ENCODE measurements at places on chromosomes 2 and 18.

GRCh38 chr18:23087352-23087751 is 47.9 kb upstream of the CABLES1 start:
- no peak for DNase-seq

DNA sequence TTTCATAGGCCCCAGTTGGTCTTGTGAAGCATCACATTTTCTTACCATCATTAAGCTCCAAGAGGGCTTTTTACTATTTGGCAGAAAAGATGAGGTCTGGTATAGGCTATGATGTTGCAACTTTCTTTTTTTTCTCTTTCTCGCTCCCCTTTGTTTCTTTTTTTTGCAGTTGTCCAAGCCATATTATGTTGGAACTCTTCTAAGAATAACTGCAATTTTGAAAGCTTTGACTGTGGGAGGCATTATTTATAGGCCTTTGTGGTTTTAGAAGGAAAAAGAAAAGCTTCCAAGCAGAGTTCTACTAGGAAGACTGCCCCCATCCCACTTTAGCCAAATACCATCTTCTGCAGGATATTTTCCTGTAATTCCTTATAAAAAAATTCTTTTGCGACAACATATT is 571.6 kb downstream of the ARHGAP15 start:
- no peak for DNase-seq

DNA sequence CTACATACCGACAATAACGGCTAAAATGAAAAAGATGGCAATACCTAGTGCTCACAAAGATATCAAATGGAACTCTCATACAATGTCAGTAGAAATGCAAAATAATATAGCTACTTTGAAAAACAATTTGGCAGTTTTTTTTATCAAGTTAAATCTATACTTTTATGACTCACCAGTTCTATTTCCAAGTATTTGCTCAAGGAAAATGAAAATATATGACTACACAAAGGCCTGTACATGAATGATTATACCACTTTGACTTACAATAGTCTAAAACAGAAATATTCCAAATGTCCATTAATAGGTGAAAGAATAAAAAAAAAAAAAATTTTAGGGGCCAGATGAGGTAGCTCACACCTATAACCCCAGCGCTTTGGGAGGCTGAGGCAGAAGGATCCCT is 219.8 kb downstream of the ZRANB3 start:
- DNase-seq: no peak

- DNase-seq: peak; percentile 10
These were observed 235.6 kb downstream of the NUP35 start for GRCh38 chr2:183359867-183360266.

- peak; percentile 81 for DNase-seq
These were observed 3.5 kb upstream of the CYS1 start for GRCh38 chr2:10083692-10084211.

- DNase-seq: no peak
These were observed 63.2 kb upstream of the TFCP2L1 start for GRCh38 chr2:121348128-121348740.

GRCh38 chr18:10453806-10454680 is at the start of gene APCDD1:
APCDD1 (plus strand) TSS chr18:10454635; CDS start chr18:10454982, 347 bp downstream.
- DNase-seq: no peak

- no peak for DNase-seq
These were observed 91.6 kb downstream of the TTC27 start for GRCh38 chr2:32719430-32719829.

GRCh38 chr2:225496568-225496967 is 97.1 kb downstream of the NYAP2 start:
- DNase-seq: no peak

DNA sequence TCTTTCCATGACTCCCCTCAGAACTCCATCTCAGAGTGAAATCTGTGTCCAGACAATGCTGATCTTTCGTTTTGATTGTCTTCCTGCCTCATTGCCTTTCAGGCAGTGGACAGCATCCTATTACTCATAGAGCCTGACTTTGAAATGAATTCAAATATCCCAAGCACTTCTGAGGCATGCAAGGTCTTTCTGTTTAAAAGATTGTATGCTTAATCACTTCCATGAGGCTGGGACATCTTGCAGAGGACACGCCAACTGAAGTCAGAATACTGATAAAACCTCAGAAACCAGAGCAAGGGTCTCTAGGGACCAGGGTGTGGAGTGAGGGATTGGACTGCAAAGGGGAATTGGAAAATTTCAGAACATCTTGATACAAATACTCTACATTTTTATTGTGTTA is 836.5 kb upstream of the ID2 start:
- DNase-seq: peak; percentile 82
